CD4-positive, alpha-beta T cell treated with Interleukin-6 at 100 ng/mL for 8 hours (primary cell): ENCODE measurements at places on chromosomes 12 and 14.

GRCh38 chr14:76123426-76124225, 28.1 kb upstream of the GPATCH2L start:
- no peak for DNase-seq

- DNase-seq: no peak
Measured at GRCh38 chr12:68497107-68497506, 113.6 kb upstream of the RAP1B start.

DNA sequence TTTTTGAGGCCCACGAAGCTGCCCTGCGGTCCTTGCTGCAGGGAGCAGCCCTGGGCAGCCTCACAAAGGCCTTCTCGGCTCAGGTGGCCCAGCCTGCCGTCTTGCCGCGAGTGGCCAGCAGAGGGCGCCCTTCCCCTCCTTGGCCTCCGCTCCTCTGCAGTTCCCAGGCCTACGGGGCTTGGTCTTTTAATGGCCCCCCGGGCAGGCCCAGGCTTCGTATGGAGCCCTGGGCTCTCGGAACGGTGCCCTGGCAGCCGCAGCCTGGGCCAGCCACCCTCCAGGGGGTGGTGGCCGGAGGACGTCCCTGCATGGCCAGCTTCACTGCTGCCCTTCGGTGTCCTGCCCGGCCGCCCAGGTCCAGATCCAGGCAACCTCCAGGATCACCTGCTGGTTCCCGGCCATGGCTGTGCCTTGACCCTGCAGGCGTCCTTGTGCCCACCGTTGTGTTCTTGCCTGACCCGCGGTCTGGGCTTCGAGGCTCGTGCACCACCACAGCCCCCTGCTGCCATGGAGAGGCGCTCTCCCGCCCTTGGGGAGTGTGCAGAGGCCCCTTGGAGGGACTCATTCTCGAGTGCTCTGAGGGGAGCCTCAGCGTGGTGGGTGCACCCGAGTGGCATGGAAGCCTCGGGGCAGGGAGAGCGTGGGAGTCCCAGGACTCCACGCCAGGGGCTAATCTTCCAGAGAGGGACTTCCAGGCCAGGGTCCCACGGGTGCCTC, 9.4 kb downstream of the ASPG start:
- DNase-seq: peak; percentile 63

DNA sequence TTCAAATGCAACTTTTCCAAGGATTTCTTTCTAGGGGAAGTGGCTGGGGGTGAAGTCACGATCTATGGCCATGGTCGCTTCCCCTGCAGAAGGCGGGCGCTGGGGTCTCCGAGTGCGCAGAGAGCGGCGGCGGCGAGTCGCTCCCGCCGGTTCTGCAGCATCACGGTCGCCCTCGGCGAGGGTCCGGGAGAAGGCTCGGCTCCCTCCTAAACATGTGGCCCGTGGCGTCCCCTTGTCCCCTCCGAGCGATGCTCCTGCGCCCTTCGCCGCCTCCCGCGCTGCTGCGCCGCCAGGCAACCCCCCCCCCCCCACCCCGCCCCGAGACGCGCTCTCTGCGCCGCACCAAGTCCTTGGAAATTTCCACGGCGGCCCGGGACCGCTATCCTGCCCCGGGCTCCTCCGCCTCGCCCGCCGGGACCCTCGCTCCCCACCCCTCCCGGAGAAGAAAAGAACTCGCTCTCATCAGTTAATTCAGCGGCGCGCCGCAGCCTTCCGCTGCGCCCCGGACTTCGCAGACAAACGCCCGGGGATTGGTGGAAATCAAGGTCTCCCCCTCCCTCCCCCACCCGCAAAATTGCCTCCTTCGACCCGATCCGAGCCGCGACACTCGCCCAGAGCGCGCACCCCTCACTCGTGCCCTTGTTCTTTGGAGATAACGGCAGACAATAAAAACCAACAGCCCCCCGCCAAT, at the start of gene ST8SIA1:
Gene ST8SIA1 (minus strand): TSS at position 298 of the 691 bp plus-strand sequence. CDS start 475 bp downstream, outside the sequence.
- peak; percentile 71 for DNase-seq
